ENCODE measurements at places on chromosomes 16 and 17. TPM values are rescaled to one million over a fixed set of nuclear protein-coding genes. Genes with fewer than 3 reads are reported as not detected.

The DHRS7C gene
- total RNA-seq = not detected

The YBX2 gene
- total RNA-seq = 3.9 TPM

The GFAP gene
- total RNA-seq = 0.08 TPM

The PSKH1 gene
- total RNA-seq = 9.4 TPM

The ZP2 gene
- total RNA-seq = not detected

The KRTAP9-9 gene
- total RNA-seq = not detected

The C1QTNF8 gene
- total RNA-seq = not detected

The TCAP gene
- total RNA-seq = under 0.01 TPM

The CA10 gene
- not detected for total RNA-seq
